SJSA1 (cell line): ENCODE measurements at places on chromosomes 4 and X. TPM values are rescaled to one million over a fixed set of nuclear protein-coding genes. Genes with fewer than 3 reads are reported as not detected.

DCAF4L1 gene
- total RNA-seq, result not detected in 2 replicates

SMR3B gene
- not detected in 2 replicates for total RNA-seq

IBSP gene
- 0.19 and 0.21 TPM in 2 replicates for total RNA-seq

RADX gene
- total RNA-seq, result 0.61 and 0.85 TPM in 2 replicates

PHF8 gene
- 7.8 and 15.0 TPM in 2 replicates for total RNA-seq

HTN1 gene
- not detected in 2 replicates for total RNA-seq

DCAF12L2 gene
- not detected in 2 replicates for total RNA-seq

CDS1 gene
- total RNA-seq, result 0.18 TPM in 1 of 2 replicates, not detected in the other

AKAP4 gene
- total RNA-seq, result not detected in 2 replicates

RGN gene
- total RNA-seq, result not detected in 2 replicates

PABPC1L2B gene
- total RNA-seq, result not detected in 2 replicates

TBX22 gene
- not detected in 2 replicates for total RNA-seq

NPNT gene
- not detected in 2 replicates for total RNA-seq

TCEAL9 gene
- total RNA-seq, result 171 and 277 TPM in 2 replicates

NEXMIF gene
- total RNA-seq, result not detected in 2 replicates

ALPK1 gene
- 7.0 and 9.6 TPM in 2 replicates for total RNA-seq

UGT2A1 gene
- not detected in 2 replicates for total RNA-seq

CCNB3 gene
- 0.26 TPM in 1 of 2 replicates, not detected in the other for total RNA-seq

F8A3 gene
- total RNA-seq, result 5.6 and 6.7 TPM in 2 replicates

CTAG2 gene
- total RNA-seq, result not detected in 2 replicates

CLDN2 gene
- 0.11 TPM in 1 of 2 replicates, not detected in the other for total RNA-seq

TSPAN7 gene
- total RNA-seq, result 0.08 TPM in 1 of 2 replicates, not detected in the other

IL2RG gene
- total RNA-seq, result not detected in 2 replicates

CENPVL2 gene
- not detected in 2 replicates for total RNA-seq

MXRA5 gene
- 0.22 and 0.32 TPM in 2 replicates for total RNA-seq

ELOVL6 gene
- total RNA-seq, result 10.5 and 11.9 TPM in 2 replicates

PABPC5 gene
- total RNA-seq, result 0.61 and 1.4 TPM in 2 replicates

DMP1 gene
- not detected in 2 replicates for total RNA-seq

CENPE gene
- total RNA-seq, result 39.8 and 46.6 TPM in 2 replicates

SULT1B1 gene
- not detected in 2 replicates for total RNA-seq

FAM9B gene
- not detected in 2 replicates for total RNA-seq

POU3F4 gene
- not detected in 2 replicates for total RNA-seq

CT83 gene
- not detected in 2 replicates for total RNA-seq

IL21 gene
- total RNA-seq, result not detected in 2 replicates

FAT1 gene
- total RNA-seq, result 338 and 483 TPM in 2 replicates

PCYT1B gene
- total RNA-seq, result not detected in 2 replicates

MAP3K15 gene
- total RNA-seq, result not detected in 2 replicates

HTN3 gene
- total RNA-seq, result not detected in 2 replicates

PHOX2B gene
- not detected in 2 replicates for total RNA-seq

TMEM31 gene
- not detected in 2 replicates for total RNA-seq

PIR gene
- 49.0 and 49.6 TPM in 2 replicates for total RNA-seq

CT55 gene
- total RNA-seq, result not detected in 2 replicates

PKD2 gene
- 37.6 and 43.2 TPM in 2 replicates for total RNA-seq

PPP2R2C gene
- total RNA-seq, result not detected in 2 replicates

DRP2 gene
- total RNA-seq, result 0.03 TPM in 1 of 2 replicates, not detected in the other

MSX1 gene
- 10.9 and 11.9 TPM in 2 replicates for total RNA-seq

USP51 gene
- 1.8 and 1.9 TPM in 2 replicates for total RNA-seq

PPEF2 gene
- not detected in 2 replicates for total RNA-seq

CT45A3 gene
- total RNA-seq, result not detected in 2 replicates

RPL39 gene
- total RNA-seq, result 2,665 and 4,330 TPM in 2 replicates

PRSS48 gene
- not detected in 2 replicates for total RNA-seq

PPP1R2C gene
- not detected in 2 replicates for total RNA-seq

G3BP2 gene
- total RNA-seq, result 116 and 129 TPM in 2 replicates

PASD1 gene
- total RNA-seq, result not detected in 2 replicates
